Hematopoietic multipotent progenitor cell treated with erythropoietin and hydrocortisone succinate and interleukin-3 and kit ligand, for 6 days (in vitro differentiated cells): ENCODE measurements at places on chromosomes 12 and 14.

DNA sequence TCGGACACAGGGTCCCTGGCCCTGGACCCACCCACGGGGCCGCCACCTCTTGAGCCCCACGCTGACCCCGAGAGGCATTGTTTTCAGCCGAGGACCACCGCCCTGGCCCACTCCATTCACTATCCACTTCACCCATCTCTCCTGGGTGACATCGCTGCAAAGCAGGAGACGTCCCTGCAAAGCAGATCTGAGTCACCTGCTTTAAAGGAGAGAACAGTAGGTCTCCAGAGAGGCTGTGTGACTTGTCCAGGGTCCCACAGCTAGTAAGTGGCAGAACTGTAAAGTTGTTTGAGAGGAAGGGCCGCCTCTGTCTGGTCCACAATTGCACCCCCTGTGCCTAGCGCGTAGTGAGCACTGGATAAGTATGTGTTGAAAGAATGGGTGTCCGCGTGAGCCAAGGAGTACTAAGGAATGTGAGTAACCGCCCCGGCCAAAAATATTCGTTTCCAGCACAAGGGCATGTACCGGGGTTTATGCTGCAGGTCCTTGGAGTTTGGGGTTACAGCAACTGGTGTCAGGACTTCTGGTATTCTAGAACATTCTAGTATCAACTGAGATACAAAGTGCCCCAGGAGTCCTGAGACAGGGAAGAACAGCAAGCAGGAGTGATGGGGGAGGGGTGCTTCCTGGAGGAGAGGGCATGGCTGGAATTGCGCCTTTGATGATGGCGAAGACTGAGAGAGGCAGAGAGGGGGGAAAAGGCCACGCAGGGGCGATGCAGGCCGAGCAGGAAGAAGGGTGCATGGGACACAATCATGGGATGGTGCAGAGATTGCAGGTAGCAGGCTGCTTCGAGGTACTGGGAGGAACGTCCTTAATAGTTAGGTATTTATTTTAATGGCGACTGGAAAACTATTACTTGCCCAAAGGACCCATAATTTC, 91.1 kb downstream of the SCARB1 start:
- no peak for DNase-seq

DNA sequence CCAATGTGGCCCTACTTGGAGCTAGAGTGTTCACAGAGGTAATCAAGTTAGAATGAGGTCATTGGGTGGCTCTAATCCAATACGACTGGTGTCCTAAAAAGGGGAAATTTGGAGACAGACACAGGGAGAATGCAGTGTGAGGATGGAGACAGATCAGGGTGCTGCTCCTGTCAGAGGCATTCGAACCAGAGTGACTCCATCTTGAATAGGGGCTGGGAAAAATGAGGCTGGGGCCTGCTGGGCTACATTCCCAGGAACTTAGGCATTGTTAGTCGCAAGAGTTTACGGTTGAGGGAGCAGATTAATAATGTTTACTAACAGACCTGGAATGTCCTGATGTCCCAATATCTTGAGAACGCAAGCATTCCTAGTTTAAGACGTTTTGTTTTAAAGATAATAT, 20.2 kb downstream of the TNFAIP2 start:
- DNase-seq = no peak

DNA sequence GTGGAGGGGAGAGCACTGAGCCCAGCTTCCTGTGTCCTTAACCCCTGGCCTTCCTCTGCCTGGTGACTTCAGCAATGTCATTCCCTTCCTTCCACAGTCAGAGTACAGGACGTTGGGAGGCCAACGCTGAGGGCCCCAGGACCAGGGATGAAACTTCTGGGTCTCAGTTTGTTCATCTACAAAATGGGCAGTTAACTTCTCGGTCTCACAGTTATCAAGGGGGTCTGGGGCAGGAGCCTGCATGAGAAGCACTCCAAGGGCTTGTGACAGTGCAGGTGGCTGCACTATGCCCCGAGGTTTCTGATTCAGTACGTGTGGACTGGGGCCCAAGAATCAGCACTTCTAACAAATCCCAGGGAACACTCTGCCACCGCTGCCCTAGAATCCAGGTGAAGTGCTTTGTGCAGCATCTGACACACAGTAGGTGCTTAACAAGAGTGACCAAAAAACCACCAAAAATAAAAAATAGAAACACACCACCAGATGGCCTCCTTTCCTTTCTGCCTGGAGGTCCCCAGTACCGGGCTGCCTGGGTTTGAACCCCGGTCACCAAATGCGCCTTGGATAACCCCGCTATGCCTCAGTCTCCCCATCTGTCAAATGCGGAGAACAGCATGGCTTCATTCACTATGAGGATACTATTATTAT, 80.4 kb downstream of the RFLNA start:
- DNase-seq = no peak

DNA sequence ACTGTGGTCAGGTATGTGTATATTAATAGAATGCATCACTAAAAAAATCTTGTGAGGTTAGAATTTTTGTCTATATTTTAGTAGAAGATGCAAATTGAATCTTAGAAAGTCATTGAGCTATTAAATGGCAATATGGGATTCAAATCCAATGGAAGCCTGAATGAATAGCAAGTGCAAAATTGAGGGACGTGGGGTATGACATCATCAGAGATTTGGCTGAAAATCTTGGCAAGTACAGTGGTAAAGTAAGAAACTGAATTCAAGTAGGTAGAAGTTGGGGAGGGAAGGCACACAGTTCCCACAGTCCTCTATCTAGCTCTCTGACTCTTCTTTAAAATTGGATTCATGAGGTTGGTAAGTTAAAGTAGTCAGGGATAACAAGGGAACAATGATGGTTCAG, 97.4 kb upstream of the SSTR1 start:
- DNase-seq = no peak

DNA sequence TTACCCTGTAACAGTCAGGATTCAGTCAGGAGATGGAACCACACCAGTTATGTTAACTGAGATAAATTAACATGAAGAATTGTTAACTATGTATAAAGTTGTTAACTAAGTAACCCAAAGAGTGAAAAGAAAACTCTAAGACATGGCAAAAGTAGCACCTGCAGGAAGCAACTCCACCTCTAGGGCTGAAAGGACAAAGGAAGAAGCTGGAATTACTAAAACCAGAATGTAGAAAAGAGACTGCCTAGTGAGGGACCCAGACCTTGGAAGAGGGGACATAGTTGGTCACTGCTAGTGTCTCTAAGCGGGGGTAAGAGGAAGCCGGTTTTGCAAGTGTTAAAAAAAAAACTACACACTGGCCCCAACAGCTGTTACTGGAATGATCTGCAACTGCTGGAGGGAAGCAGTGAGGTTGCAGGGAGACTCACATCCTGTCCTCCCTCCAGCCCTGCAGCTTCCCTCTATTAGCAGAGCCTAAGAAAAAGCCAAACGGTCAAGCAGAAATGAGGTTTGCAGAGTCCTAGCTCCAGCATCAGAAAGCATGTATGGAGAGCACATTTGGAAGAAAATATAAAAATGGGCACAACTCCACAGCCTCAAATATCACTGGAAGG, 39.8 kb downstream of the GPR135 start:
- no peak for DNase-seq

- DNase-seq = no peak
These were observed 2.3 kb upstream of the PRPH start for GRCh38 chr12:49292729-49293055.

DNA sequence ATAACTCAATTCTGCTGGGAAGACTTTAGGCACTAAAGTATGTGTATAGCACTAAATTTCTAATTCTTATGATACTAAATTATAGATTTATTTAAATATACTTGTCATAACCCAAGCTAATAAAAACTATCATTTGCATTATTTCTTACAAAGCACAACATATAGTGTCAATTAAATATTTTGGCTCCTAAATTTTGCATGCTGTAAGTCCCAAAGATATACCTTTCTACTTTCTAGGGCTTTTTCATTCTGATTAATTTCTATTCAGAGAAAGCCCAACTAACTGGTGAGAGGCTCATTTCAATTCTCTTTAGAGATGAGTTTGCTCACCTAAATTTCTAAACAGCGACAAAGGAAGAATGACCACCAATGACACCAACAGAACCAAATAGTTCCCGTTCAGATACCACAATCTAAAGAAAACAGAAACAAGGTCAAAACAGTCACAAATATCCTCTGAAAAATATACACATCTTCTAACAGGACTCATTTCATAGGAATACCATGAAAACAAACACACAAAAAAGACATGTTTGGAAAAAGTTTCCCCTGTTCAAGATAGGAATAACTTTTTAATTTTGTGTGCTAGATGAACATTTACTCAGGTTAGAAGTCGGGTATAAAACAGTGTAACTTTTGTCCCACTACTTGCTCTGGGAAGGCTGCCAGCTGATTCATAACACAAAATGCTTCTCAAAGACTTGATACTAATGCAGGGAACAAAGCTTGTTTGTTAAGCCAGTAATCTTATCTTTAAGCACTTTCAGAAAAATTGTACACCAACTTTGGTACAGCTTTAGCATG, 7.6 kb downstream of the SLC38A2 start:
- peak; percentile 64 for DNase-seq

DNA sequence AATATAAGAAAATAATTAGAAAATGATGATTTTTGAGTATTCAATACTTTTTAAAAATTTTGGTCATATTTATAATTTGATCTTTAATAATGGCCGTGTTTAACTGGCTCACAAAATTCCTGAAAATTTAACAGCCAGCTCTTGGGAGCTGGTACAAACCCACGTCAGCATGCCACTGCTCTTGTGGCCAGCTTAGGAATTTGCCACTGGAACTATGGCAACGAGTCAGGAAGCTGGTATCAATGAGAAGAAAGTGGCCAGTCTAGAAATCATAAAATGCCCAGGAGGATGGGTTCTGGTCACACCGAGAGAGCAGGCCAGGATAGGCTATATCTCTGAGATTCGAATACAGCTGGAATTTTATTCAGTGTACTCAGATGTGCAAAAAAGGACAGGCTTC, 72.2 kb upstream of the PLEKHG3 start:
- DNase-seq = no peak

DNA sequence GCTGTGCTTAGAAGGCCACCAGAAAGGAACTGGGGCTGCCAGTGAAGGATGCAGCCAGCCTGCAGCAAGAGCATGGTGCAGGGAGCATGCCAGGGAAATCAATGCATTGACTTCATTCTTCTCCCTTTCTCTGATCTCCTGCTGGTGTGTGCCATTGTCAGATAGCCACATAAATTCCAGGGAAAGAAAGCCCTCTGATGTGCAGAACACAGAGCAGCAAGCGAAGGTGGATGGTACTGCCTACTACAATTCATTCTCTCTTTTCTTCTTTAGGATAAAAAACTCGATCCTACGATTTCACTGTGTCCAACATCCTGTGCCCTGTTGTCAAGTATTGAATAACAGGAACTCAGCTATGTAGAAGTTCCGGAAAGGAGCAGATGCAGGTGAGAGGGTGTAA, 446.7 kb upstream of the TMEM132C start:
- DNase-seq = no peak

- DNase-seq = peak; percentile 45
These were observed 6.0 kb downstream of the CDKN1B start for GRCh38 chr12:12723149-12723680.

GRCh38 chr12:102896067-102896466, 21.0 kb downstream of the PAH start:
- no peak for DNase-seq

GRCh38 chr14:45868863-45869262, 615.9 kb upstream of the MIS18BP1 start:
- no peak for DNase-seq

- no peak for DNase-seq
These were observed 128.3 kb upstream of the FGD4 start for GRCh38 chr12:32270818-32271710.

- DNase-seq = no peak
These were observed 1558.5 kb upstream of the TMEM132C start for GRCh38 chr12:126708492-126708896.

- peak; percentile 17 for DNase-seq
These were observed 70.2 kb downstream of the BTG1 start for GRCh38 chr12:92075425-92075914.

- peak; percentile 41 for DNase-seq
These were observed 96.2 kb downstream of the CIT start for GRCh38 chr12:119780786-119781434.

GRCh38 chr12:130339951-130340350, 2.3 kb downstream of the PIWIL1 start:
- DNase-seq = no peak

DNA sequence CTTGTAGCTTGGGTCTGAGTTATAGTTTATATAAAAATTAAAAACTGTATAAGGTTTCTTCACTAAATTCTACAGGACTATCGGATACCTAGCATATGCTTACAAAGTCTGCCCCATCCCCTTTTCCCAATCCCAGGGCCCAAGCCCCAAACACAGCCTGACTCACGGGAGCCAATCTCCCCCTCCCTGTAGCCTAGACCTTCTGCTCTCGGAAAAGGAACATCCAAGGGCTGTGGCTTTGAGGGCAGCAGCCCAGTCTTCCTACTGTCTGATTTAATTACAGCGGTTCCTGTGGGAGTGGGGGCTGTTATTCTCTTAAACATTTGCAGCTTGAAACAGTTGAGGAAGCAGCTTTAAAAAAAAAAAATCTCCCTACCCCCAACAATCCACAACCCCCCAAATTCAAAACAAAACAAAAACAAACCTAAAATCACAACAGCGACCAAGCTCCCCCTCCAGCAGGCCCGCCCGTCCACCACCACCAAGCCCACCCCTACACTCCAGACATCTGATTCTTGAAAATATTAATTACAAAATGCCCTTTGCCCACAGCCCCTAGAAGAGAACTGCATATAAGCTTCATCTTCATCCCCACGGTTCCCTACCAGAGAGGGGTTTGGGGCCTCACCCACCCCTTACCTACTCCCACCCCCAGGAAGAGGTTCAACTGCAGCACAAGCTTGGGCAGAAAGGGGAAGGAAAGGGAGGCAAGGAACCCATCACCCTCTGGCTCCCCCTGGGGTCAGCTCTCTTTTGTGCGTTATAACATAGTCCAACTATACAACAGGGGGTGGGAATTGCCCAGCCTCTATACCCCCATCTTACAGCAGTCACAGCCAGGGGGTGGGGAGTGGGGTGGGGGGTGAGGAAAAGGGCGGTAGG, 1.1 kb upstream of the PRKAG1 start:
- peak; percentile 89 for DNase-seq

GRCh38 chr14:33030386-33030785, 91.7 kb downstream of the NPAS3 start:
- no peak for DNase-seq

DNA sequence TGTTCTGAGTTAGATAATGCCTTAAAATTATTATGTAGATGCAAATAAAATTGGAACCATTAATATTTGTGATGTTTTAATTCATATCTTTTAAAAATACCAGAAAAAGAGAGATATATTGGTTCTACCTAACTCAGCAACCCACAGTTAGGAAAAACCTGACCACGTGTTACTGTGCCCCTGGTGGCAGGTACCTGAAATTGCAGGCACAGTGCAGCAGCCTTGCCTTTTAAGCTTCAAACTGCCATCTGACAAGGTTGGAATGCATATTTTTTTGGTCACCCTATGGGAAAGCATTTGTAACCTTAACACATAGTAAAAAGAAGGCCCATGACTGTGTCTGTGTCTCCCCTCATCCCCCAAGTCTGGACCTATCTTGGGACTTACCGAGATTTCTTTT, 109.4 kb upstream of the NOS1 start:
- DNase-seq = peak; percentile 14

DNA sequence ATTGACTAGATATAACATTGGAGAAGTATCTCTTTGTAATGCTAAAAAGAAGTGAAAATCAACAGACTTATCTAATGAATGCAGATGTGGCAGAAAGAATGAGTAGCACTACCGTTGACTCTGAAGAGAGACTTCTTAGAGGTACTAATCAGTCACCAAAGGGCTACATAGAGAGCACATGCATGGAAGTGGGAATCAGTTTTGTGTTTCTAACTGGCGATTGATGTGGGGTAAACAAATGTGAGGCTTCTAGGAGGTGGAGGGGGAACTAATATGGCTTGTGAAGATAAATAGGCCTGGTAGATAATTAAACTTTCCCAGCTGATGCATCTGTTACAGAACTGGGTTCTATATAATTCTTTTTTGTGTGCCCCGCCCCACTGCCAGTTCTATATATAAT, 10.5 kb downstream of the COCH start:
- peak; percentile 63 for DNase-seq
